ENCODE measurements at places on chromosomes 1 and 21.

DNA sequence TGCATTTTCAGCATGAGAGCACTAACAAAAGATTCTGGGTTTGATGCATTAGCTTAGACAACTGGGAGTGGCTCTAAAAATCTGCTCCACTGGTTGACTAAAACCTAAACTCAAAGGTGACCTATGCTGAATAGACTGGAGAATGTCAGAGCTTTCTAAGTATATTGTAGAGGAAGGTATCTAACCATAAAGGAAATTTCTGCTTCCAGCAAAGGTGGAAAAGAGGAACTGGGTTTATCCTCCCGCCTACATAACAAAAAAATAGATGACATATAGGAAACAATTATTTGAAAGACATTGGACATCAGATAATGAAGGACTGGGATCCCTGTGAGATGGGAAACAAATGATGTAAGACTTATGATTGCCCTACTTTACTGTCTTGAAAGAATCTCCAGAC is 35.8 kb upstream of the CR2 start:
- DNase-seq = no peak

DNA sequence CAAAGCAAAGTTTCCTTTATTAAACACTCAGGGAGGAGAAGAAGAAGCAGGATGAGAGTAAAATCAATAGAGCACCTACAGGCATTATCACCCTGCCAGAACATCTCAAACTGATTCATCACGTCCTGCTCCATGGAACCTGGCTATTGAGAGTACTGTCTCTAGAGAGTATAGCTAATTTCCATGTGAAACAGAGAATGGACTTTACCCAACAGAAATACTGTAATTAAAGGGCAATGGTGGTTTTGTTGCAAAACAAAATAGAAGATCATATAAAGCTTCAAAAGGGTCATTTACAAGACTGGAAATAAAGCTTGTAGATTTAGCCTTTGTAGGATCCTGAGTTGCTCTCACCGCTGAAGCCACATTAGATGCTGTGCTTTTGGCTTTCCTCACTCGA is 69.3 kb downstream of the XCL1 start:
- no peak for DNase-seq

GRCh38 chr1:155334962-155335361 is 14.3 kb downstream of the RUSC1 start:
- DNase-seq = no peak

- no peak for DNase-seq
Observed at GRCh38 chr1:228304225-228304624, 96.4 kb downstream of the OBSCN start.

DNA sequence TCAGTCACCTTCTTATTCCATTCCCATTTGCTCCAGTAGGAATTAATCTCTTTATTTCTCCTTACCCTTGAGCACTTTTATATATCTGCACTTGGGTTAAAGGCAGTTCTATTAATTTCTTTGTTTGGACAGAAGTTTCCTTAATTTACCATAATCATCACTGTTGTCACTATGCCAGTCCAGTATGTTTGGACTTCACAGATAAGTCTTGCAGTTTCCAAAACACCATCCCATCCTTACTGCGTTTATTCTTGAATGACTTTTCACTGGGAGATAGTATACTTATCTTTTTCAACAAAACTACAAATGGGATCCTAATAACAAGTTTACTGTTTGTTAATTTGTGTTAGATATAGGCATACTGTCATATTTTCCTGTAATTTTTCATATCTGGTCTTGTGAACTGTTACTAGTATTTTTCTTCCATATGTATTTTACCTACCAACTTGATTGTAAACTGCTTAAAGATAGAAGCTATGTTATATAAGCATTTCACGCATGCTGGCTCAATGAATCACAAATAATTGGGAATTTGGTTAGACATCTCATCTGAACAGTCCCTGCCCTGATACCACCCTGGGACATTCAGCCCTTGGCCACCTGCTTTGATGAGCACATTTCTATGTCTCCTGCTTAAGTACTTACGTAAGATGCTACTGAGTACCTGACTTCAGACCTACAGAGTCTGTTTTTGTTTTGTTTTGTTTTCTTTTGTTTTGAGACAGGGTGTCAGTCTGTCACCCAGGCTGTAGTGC is 78.2 kb downstream of the OLFML2B start:
- DNase-seq = no peak

All from fibroblast of the aortic adventitia (primary cell).